Mesenteric fat pad (tissue), 1 donor: ENCODE measurements at places on chromosomes 5 and 9. TPM values are rescaled to one million over a fixed set of nuclear protein-coding genes. Genes with fewer than 3 reads are reported as not detected.

GRCh38 chr5:147544556-147544955, 34.7 kb upstream of the DPYSL3 start:
- no peak for DNase-seq

DNA sequence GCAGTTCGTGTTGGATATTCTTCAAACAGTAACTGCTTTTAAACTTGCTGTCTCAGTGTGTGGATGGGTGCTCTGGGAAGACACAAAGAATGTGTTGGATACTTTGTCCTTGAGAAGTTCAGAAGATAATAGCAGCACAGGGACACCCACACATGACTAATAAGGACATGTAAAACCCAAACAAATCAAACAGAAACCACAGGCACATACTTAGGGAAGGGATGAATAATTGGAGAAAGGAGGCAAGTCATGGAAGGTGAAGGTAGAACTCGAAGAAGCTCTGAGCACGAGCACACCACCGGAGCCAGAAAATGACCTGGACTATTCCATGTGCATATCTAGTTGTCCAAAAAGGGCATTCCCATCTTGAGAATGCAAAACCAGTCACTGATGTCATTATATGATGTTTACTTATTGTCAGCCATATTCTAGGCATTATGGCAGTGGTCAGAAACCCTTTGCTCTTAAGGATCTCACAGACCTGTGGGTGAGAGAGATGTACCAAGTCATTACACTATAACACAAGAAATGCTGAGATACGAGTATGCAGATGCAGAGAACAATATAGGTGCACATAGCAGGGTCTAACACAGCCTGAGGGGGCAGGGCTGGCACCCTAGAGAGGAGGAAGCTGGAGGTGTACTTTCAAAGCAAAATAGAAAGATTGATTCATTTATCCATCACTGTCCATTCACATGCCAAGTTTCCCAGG, 152.9 kb downstream of the PIK3R1 start:
- no peak for DNase-seq

DNA sequence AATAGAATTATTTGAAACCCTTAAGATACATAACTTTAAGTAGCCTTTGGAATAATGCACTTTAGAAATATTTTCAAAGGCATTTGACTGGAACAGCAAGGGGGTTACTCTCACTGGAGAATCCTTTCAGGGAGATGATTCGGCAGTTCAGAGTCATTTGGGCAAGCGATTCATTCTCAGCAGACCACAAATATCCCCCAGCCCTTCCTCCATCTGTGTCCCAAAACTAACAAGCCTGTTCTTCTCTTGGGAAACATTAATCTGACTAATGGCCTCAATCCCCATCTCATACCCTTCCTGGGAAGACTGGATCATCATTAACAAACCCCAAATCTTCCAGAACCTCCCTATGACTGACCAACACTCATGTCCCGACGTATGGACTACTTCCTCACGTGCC, 65.8 kb upstream of the S1PR3 start:
- DNase-seq, result no peak

The ZDHHC11 gene
- 11.0 TPM for total RNA-seq

DNA sequence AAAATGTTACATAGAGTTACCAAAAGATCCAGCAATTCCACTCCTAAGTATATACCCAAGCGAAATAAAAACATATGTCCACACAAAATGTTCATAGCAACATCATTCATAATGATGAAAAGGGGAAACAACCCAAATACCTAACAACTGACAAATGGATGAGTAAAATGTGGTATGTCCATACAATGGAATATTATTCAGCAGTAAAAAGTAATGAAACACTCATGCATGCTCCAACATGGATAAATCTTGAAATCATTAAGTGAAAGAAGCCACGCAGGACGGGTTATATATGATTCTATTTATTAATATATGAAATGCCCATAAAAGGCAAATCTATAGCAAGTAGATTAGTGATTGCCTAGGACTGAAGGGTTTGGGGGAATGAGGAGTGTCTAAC, 6.0 kb downstream of the DENND1A start:
- DNase-seq, result no peak

DNA sequence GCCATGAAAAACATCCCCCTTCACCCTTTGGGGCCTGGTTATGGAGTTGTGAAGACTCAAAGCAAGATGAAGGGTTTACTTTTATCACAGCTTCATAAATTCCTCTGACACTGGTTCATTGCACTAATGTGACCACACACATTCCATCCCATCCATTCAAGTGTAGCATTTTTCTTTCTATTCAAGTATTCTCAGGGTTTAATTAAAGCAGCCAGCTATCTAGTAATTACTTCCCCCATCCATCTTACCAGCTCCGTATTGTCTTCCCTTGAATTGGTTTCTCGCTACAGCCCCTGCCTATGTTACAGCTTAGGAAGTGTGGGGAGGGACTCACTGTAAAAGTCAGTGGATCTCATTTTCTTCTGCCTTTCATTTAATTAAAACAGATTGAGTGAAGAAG, 387.0 kb upstream of the RFX3 start:
- no peak for DNase-seq

- no peak for DNase-seq
Measured at GRCh38 chr9:86912210-86912609, 35.1 kb downstream of the GAS1 start.

The SARDH gene
- 0.87 TPM for total RNA-seq

- DNase-seq, result no peak
Measured at GRCh38 chr9:89637787-89638186, 33.0 kb downstream of the GADD45G start.

The CFAP157 gene
- total RNA-seq, result 0.19 TPM

The TAS2R1 gene
- not detected for total RNA-seq

The SLC28A3 gene
- 0.10 TPM for total RNA-seq

DNA sequence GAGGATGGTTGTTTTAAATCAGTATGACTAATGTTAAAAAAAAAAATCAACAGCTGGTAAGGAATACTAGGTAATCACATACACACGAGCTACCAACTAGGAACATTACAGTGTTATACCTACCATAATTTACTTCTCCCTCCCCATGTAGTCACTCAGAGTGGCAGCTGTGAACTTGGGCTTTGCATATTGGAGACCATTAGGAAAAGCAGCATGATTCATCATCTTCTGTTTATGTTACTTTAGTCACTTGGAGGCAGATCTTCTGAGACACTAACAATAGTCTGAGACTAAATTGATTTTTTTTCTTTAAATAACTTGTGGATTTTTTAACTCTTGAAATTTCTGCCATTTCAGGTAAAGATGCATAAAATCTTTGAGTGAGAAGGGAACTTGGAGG, 141.5 kb upstream of the NR4A3 start:
- DNase-seq, result no peak

- DNase-seq, result no peak
Measured at GRCh38 chr5:157857816-157858526, 974 bp downstream of the CLINT1 start.
